ENCODE measurements at places on chromosomes 3 and 15.

DNA sequence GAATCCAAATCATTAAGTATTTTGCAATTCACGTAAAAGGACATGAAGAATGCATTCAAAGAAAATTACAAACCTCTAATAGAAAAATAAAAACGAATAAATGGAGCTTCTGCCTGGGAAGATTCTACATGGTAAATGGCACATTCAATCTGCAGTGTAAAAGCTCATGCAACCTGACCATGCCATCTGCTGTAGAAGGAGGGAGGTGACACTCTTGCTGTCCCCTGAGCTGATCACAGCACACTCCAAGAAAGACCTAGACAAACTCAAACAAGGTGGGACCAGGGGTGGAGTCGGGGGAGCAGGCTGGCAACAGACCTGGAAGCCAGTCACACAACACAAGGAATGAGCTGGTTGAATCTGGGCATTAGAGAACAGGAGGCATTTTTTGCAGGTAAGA, 101.8 kb downstream of the BDH1 start:
- DNase-seq, result no peak

DNA sequence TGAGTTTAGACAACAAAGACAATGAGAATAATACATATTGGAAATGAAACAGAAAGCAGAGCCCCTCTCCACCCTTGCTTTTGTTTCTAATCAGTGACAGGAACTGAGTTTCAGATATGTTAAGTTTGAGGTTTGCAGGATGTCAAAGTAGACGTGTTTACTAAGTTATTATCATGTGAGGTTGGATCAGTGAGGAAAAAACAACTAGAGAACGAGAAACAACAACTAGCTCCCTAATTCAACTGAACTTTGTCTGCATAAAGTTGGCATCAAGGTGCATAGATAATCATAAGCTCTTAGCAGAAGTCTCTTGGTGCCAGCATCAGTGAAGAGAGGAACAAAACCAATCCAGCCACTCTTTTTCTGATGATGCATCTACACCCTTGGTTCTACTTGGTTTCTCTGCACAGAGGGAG, 491.1 kb upstream of the NR2F2 start:
- no peak for DNase-seq

DNA sequence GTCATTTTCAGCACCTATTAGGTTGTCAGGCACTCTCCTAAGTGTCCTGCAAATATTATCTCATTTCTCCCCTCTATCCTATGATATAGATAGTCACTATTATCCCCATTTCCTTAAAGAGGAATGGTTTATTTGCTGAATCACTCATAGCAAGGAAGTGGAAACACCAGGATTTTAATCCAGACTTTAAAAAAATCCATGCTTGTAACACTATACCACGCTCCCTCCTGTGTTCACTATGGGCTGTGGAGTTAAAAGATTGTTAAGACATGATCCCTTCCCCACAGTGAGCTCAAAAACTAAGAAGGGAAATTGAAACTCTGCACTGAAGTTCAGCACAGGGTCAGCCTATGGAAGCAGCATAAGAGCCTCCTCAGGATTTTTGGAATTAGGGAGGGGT, 60.2 kb downstream of the TMEM39A start:
- no peak for DNase-seq

GRCh38 chr3:170907637-170908234, 701 bp downstream of the EIF5A2 start:
- DNase-seq, result no peak

DNA sequence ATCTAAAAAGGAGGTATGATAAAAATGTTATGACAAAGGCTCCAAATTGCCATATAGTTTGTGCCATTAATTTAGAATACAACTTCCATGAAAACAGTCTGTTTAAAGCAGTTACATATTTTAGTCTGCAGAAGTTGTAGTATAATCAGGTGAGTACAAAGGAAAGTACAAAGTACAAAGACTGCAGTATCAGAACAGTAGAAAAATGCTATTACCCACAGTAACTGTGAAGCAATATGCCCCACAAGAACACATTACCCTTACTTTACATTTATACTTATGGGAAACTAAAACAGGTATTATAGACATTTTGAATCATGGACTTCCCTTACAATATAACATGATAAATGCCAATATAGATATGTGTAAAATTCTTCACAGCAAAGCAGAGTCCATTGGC, 398.5 kb downstream of the ERC2 start:
- no peak for DNase-seq

DNA sequence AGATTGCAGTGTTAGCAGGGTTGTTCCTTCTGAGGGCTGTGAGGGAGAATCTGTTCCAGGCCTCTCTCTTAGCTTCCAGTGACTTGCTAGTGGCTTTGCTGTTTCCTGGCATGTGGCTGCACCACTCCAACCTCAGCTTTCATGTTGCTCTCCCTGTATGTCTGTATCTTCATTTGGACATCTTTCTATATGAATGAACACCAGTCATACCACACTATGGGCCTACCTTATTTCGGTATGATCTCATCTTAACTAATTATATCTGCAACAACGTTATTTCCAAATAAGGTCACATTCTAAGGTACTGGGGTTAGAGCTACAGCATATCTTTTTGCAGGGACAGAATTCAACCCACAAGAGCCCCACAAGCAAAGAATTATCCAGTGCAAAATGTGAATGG, 356.7 kb upstream of the UMPS start:
- no peak for DNase-seq

DNA sequence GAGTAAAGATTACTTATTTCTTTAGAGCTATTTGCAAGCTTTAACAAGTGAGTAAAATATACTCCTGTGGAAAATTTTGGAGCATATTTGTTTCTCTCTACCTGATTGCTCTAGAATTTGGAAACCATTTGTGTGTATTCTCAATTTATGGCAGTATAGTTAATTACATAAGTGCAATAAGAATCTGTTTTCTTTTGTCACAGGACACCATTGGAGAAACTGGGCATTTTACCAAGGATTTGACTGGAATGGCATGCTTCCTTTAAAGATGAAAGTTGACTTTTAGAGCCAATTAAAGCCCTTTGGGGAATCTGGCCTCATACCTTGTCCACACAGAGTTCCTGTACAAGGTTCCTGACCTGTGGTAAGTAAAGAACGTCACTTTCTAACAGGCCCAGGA, 38.4 kb downstream of the PAQR5 start:
- no peak for DNase-seq

GRCh38 chr3:49034650-49035049, 5.5 kb upstream of the IMPDH2 start:
- no peak for DNase-seq

DNA sequence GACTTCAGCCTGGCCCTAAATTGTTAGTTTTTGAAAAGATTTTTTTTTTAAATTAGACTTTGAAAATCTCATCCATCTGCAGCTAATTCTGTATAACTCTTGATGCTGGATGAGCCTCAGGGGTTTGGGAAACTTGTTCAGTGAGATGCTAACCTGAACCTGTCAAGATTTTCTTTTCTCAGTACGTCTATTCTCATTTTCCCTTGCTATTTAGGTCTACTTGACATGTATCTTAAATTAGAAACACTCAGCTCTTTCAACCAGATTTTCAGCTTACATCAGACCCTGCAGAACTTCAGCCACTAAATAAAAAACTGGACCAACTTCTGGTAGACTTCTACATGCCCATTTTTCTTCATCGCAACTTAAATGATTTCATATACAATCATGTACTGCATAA, 61.4 kb downstream of the MFSD1 start:
- no peak for DNase-seq

DNA sequence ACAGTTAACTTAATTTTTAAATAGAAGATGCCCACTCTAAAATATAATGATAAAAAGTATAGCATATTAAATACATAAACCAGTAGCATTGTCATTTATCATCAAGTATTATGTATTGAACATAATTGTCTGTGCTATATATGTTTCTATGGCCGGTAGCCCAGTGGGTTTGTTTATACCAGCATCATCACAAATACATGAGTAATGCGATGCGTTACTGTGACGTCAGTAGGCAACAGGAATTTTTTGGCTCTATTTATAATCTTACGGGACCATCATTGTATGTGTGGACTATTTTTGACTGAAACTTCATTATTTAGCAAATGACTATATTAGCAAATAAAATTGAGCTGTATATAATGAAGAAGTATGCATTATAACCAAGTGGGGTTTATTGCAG, 82.1 kb downstream of the FLNB start:
- no peak for DNase-seq

GRCh38 chr3:186058225-186058624, 50.7 kb downstream of the ETV5 start:
- DNase-seq, result no peak

DNA sequence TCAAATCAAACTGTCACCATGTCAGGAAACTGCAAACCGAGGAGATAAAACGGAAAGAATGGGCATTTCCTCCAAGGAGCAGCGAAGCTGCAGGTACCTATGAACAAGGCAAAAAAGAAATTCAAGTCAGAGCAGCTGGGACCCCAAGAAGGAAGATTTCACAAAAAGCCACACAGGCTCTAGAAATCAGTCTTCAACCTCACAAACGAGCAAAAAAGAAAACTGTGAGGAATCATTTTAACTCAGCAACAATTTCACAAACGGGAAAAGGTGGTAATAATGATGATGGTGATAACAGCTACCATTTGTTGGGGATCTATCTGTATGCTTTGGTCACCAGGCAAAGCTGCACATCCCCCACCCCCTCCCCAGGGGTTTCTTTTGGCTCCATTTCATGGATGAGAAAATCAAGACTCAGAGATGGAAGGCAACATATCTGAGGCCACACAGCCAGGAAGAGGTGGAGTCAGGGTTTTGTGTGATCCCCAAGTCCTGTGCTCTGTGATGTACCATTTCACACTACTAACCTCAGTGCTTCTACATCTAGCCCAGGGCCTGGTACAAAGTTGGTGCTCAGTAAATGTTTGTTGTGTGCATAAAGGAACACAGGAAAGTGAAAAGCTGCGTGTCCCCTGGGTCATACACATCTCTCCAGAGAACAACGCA, 109.9 kb downstream of the IQSEC1 start:
- DNase-seq, result no peak

GRCh38 chr3:49469037-49469935, 781 bp upstream of the DAG1 start:
- DNase-seq, result no peak

DNA sequence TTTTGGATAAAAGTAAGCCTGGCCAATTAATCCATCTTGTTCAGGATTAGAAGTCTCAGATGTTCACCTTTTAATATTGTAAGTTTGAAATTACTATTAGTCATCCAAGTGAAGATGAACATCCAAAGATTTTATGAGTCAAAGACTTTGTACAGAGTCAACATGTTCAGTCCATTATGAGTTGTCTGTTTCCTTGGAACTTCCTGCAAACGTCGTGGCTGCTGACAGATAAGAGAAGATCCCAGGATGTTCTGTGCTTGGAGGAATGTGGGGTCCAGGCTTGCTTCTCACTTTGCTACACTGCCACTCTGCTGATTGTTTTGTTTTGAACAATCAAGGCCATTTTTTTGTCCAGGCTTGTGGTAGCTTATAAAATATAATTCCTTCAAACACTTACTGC, 74.3 kb upstream of the SLCO2A1 start:
- DNase-seq, result no peak

- no peak for DNase-seq
Measured at GRCh38 chr3:35931867-35932266, 292.5 kb downstream of the ARPP21 start.

- DNase-seq, result no peak
Measured at GRCh38 chr15:90221246-90221900, 12.4 kb downstream of the CIB1 start.

DNA sequence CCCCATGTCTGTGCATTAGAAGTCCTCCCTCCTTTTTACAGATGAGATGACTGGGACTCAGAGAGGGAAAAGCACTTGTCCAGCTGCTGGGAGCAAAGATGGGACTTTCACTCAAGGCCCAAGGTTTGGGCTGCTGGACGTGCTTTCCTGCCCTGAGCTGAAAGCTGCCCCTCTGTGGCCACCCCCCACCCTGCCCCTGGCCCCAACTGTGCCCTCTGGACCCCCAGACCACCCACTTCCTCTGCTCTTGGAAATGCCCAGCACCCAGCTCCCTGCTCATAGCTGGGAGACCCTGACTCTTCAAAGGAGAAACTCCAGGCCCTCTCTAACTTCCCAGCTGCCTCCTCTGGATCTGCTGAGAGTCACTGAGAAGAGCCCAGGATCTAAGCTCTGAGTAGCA, 20.7 kb downstream of the GRIP2 start:
- no peak for DNase-seq

- DNase-seq, result no peak
Measured at GRCh38 chr15:100439514-100439913, 89.2 kb downstream of the CERS3 start.

DNA sequence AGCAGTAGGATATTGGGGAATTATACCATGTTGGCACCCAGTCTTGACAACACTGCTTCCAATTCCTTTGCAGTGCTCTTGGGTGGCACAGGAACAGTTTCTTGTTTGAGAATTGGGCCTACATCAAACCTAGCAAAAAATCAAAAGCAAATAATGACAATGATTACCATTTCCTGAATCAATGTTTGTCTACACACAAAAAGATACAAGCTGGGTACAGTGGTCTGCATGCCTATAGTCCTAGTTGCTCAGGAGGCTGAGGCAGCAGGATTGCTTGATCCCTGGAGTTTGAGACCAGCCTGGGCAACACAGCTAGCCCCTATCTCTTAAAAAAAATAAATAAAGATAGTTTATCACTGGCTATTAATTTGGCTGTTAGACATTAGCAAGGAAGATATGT, 8.0 kb downstream of the MTFMT start:
- no peak for DNase-seq

DNA sequence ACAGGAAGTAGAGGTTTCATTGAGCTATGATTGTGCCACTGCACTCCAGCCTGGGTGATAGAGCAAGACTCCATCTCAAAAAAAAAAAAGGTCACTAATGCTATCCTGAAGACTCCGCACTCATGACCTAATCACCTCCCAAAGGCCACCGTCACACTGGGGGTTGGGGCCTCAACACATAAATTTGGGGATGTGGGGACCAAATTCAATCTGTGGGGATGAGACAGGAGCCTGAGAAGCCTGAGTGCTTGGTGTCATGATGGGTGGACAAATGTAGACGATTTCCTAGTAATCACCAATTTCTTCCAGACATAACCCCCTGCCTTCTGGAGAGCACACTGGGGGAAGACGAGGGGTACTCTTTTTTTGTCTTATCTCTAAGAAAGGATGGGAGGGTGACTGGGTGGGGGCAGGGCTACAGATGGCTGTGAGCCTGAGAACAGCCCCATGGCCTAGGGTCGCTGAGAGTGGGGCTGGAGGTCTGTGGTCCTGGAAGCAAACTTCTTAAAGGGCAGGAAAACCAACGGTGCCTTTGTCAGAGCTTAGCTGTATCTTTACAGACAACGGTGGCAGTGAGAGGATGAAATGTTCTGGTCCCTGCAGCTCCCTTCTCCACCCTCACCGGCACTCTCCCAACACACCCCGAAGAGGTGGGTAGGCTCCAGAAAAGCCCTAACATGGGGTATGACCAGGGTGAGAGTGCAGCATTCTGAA, 16.6 kb upstream of the KLF13 start:
- DNase-seq, result no peak

DNA sequence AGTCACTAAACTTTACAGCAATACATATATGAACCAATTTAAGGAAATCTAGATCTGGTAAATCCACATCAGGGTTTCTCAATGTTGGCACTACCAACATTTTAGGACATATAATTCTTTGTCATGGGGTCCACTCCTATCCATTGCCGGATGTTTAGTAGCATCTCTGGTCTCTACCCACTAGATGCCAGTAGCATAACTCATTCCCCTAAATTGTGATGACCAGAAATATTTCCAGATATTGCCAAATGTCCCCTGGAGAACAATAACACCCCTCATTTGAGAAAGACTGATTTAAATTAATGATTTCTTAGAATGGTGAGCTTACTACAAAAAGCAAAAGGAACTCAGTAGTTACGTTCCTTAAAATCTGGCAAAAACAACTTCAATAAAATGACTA, 23.1 kb upstream of the ANKRD28 start:
- no peak for DNase-seq
